T-helper 22 cell (primary cell): ENCODE measurements at places on chromosomes 12 and 14.

DNA sequence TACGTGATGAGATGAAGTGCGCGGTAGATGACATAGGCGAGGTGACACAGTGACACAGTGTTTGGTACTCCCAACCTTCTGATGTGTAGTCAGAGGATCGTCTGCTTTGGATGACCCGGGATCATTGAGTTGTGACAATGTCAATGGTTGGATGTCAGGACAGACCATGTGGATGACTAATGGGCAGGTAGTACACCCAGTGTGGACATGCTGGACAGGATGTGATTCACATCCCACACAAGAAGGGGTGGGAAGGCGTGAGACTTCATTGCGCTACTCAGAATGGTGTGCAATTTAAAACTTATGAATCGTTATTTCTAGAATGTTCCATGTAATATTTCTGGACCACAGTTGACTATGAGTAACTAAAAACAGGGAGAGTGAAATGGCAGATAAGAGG is 23.8 kb downstream of the MAP3K9 start:
- no peak for DNase-seq

GRCh38 chr12:90515199-90516175 is 439.5 kb downstream of the CCER1 start:
- no peak for DNase-seq

GRCh38 chr12:132458846-132459641 is 30.9 kb upstream of the FBRSL1 start:
- no peak for DNase-seq

DNA sequence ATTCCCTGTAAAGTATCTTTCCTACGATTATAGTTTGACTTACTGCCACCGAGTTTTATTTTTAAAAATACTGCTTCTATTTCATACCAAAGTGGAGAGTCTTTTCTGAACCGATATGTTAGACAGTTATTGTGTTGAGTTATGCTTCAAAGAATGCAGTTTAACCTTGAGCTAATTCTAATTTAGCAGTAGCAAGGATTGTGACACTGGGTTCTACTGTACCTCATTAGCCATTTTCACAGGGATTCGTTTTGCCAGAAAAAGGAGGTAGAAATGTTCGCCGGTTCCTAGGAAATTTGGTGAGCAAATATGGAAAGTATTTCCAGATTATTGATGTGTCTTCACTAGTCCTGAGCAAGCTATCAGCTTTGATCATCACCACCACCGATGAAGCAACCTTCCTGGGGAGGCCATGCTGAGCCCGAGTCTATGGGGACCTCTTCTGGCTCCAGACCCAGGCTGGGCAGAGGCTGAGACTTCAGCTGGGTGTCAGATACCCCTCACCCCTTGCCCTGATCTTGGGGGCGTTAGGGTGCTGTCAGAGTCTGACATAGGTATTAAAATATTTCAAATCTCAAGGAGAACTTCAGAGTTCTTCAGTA is 13.6 kb downstream of the GLRX5 start:
- DNase-seq: no peak

DNA sequence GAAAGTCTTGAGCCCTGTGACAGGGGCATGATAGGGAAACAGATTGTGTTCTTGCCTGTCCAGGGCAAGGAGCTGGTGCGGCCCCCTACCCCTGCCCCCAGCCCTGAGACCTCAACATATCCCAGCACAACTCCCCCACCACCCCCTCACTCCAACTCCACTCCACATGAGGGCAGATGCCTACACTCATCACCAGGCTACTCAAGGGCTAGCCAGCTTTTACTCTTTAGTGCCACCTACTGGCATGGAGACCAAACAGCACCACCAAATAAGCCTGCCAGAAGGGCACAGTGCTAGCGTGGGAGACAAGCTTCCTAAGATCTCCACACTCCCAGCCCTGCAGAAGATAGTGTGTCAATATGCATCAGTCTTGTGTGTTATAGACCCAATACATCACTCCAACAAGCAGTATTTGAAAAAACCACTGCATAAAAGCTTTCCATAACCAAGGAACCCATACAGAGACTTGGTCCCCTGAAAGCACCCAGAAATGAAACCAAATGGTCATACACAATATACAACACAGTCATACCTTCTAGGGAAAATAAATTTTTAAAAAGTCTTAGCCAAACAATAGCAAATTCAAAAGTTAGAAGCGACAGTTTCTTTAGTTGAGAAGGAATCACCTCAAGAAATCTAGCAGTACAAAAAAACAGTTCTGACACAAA is 154.4 kb downstream of the KCNK10 start:
- DNase-seq: no peak

DNA sequence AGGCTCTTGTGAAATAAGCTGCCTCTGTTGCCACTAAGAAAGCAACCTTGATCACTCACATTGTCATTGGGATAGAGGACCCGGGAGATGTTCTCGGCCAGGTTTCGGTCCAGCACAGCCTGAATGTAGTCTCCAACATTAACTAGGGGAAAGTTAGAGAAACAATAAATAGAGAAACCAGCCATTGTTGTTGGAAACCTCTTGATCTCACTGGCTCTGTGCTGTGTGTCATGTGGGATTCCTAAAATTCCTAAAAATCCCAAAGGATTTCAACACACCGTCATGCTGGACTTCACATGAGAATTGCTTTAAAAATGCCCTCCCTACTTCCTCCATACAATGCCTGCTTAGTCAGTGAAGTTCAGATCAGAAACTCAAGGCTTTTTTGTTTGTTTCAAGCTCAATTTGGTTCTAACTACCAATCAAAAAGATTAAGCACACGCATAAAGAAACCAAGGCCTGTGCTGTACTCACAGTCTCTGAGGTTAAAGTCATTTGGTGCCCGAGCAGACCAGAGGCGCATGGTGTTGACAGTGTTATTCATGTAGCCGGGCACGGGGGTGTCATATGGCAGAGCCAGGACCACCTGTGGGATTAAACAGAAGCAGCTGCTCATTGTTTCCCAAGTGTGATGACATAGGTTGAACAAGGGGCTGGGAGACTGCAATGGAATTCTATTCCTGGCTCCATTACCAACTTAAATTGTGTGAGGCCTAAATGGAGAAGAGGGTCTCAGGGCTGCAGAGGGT is 23.6 kb downstream of the PYGL start:
- no peak for DNase-seq

DNA sequence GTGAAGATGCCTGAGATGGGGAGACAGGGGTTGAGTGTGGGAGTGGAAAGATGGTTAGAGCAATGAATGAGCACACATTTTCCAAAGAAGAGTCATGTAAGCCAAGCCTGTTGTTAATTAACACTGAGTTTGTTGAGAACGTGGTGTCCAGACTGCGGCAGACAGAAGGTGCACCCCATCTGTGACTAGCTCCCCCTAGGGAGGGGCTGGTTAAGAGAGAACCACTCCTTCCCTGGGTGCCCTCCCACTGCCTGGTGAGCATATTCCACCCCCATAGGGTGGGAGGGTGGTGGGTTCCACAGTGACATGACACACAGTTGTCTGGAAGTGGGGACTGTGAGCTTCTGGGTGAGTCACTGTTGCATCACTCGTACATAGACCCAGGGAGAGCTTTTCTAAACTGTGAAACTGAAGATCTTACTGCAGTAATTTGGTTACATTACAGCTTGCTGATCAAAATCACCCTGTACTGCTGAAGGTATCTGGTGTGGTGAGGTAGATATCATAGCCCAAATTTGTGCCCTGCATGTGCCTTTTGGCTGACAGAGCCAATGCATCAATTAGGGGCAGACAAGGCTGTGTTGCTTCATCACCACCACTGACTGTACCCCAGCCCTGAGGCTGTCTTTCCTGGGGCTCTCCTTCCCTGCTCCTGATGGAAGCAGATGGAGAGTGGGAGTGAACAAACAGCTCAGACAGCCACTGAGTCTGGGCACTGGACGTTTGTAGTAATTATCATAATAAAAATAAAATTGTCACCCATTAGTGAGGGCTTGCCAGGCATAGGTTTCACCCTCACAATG is 150.9 kb downstream of the EMP1 start:
- no peak for DNase-seq

DNA sequence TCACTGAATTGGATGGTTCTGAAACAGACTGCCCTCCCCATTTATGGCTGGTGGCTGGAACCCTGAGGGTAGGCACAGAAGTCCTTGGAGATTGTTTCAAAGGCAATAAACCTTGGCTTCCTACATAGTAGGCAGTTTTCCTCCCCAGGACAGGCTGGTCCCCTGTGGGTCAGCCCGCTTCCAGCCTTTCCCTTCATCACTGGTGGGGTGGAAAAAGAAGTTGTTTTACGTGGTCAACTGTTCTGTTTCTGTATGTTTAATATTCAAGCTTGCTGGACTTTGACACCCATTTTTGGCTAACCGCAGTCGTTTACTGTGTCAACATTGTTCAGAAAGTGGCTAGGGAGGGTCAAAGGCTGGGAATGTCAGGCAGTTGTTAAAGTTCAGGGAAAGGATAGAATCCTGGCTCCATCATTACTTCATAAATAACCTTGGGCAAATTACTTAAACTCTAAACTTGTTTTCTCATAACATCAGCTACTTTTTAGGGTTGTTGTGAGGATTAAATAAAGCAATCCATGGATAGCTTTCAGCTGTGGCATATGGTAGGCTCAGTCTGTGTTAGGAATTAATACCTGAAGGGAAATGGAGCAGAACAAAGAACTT is 2.4 kb downstream of the KLHDC2 start:
- DNase-seq: no peak

DNA sequence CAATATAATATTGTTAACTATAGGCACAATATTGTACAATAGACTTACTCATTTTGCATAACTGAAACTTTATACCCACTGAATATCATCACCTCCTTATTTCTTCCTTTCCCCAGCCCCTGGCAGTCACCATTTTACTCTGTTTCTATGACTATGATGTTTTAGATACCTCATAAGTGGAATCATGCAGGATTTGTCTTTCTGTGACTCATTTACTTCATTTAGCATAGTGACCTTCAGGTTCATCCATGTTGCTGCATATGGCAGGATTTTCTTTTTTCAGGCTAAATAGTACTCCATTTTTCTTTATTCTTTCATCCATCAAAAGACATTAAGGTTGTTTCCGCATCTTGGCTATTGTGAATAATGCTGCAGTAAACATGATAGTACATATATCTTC is 18.9 kb downstream of the USP15 start:
- no peak for DNase-seq

DNA sequence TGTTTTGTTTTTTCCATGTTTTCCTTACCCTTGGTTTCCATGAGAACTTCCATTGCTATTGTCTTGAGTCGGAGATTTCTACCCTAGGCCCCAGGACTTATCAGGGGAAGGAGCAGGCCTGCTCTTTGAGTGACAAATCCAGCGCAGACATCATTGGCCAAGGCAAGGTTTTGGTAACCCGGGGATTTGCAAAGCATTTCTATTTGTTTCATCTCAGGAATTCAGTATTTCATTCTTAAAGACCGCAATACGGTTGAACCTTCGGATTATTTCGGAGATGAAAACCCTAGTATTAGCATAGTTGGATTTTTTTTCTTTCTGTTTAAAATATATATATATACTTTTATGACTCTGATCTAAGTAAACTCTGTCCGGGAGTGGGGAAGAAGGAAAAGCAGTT is 62.0 kb downstream of the TMEM132C start:
- DNase-seq: no peak

- no peak for DNase-seq
These were observed 221.3 kb downstream of the DIO2 start for GRCh38 chr14:79989990-79990389.

- DNase-seq: no peak
These were observed 3.3 kb downstream of the LTB4R start for GRCh38 chr14:24314377-24315193.

DNA sequence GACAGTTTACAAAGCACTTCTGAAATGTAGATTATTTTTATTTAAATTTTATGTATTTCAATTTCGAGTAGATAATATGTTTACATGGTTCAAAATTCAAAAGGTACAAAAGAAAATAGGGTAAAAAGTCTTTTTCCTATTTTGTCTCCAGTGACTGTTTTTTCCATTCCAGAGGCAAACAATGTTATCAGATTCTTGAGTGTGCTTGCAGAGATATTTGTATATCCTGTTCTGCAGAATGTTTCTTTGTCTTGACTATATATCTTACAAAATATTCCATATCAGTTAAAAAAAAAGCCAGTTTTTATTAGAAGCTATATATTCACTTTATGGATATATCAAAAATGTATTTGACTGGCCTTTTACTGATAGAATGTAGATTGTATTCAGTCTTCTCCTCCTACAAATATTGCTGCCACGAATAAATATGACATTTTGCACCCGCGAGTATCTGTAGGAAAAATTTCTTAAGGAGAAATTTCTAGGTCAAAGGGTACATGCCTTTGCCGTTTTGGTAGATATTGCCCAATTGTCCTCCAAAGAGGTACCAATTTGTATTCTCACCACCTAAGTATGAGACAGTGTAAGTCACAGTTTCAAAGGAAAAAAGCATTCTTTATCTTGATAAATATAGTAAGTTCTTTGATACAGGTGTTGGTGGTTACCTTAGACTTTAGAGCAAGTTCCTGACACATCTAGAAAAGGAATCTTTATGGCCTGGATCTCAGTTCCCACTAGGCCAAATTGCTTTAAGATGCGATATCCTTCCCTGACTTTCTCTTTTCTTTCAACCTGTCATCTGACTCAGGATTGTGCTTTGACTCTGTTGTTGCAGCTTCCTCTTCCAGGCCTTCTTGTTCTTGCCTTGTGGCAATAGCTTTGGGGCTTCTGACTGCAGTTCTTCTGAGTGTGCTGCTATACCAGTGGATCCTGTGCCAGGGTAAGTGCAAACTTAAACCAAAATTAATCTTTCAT is 2.3 kb downstream of the KLRG1 start:
- no peak for DNase-seq

DNA sequence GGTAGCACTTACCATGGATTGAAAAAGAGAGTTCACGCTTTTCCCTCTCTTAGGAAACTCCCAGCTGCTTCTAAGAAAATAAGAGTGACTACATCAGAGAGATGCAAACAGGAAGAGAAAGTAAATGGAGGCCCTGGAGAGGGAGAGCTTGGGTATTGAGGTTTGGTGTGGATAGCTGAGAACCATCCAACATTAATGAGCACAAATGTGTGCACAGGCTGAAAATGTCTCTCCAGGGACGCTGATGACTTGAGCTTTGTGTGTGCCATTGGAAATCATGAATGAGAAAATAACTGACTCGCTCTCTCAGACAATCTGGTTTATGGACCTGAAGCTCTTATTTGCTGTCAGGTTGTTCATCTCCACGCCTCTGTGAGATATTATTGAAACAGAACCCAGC is 318.8 kb downstream of the NRXN3 start:
- no peak for DNase-seq

- DNase-seq: no peak
These were observed 9.1 kb downstream of the NCOR2 start for GRCh38 chr12:124558313-124558712.

DNA sequence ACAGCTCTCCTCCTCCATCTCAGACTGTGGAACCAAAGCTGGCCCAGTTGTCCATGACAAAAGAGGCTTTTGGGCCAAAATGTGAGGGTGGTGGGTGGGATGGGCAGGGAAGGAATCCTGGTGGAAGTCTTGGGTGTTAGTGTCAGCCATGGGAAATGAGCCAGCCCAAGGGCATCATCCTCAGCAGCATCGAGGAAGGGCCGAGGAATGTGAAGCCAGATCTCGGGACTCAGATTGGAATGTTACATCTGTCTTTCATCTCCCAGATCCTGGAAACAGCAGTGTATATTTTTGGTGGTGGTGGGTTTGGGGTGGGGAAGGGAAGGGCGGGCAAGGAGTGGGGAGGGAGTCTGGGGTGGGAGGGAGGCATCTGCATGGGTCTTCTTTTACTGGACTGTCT is 11.8 kb upstream of the TAMALIN start:
- no peak for DNase-seq

GRCh38 chr12:53599579-53599978 is 26.6 kb downstream of the ATF7 start:
- no peak for DNase-seq

- no peak for DNase-seq
These were observed 37.5 kb downstream of the EMP1 start for GRCh38 chr12:13233830-13234641.
